Right atrium auricular region (tissue), 2 donors: ENCODE measurements at places on chromosomes 11 and 22. TPM values are rescaled to one million over a fixed set of nuclear protein-coding genes. Genes with fewer than 3 reads are reported as not detected.

DNA sequence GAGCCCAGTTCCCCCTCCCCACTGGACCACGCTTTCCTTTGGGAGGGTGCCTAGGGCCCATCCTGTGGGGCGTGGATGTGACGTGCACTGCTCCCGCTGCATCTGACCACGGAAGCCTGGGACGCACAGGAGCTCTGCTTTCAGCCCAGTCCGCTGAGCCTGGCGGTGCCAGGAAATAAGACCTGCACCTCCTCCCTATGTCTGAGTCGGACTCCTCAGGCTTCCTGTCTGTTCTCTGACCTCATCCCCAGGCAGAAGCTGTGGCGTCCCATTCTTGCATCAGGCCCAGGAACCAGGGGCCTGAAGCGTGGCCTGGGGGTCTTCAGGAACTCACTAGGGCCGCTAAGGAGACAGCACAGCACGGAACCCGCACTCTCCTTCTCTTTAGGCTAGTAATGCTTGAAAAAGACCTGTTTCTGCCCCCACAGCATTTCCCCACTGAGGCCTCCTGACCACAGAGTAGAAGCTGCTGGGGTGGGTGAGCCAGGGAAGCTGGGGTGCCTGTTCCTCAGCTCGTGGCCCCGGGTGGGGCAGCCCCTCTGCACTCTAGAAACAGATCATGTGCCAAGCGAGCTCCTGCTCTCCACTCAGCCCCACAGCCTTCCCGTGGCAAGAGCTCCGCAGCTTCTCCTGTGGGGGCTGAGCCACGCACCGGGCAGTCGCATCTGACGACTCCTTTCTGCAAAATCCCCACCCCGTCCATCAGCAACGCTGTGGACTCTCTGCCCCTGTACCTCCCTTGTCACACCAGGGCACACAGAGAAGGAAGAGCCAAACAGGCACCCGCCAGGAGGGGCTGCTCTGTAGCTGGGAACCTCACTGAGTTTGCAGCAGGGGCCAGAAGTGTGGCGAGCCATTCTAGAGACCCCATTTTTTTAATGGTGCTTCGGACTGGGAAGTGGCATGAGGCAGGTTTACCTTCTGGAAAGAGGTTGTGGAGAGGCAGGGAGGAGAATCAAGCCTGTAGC is 22.6 kb downstream of the MOV10L1 start:
- DNase-seq, result no peak

- DNase-seq, result no peak
Observed at GRCh38 chr11:16911186-16911585, 103.0 kb downstream of the PLEKHA7 start.

GRCh38 chr11:88421530-88421929 is 84.0 kb upstream of the CTSC start:
- DNase-seq, result no peak

DNA sequence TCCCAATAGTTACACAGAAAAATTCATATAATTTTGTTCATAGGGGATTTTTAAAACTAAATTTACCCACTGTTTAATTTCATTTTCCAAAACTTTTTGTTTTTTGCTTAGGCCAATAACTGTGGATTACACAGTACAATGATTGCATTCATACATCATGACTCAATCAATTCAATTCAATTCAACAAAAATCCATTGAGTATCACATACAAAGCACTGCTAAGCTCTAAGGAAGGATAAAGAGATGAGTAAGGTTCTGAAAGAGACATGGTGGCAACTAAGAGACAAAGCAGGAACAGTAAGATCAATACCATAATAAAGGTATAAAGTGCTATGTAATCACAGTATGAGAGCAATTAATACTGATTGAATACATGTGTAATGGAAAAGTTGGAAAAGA is 9.4 kb upstream of the LAYN start:
- DNase-seq, result no peak

GRCh38 chr11:76670485-76671236 is at the start of gene LRRC32:
Gene LRRC32, minus strand, starts transcription at chr11:76670747. Its CDS starts 4,793 bp downstream, at chr11:76665954.
- no peak for DNase-seq

DNA sequence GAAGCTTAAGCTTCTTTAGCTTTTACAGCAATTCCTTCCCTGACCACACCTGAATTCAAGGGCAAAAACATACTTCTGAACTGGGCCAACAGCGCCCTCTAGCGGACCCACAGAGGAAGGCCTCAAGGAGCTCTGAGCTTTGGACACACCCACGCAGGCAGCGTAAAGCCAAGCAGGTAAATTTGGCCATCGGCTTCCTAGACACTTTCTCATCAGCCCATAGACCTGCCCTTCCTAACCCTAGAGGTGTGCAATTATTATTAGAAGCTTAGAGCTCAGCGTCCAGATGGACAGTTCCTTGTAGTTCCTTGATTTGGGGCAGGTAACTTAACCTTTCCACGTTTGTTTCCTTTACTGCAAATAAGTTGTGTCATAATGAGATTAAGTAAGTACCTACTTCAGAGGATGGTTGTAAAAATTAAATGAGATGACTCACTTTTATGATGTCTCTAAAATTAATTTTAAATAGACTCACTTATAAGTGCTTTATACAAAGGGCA is 25.7 kb upstream of the HMGXB4 start:
- no peak for DNase-seq

DNA sequence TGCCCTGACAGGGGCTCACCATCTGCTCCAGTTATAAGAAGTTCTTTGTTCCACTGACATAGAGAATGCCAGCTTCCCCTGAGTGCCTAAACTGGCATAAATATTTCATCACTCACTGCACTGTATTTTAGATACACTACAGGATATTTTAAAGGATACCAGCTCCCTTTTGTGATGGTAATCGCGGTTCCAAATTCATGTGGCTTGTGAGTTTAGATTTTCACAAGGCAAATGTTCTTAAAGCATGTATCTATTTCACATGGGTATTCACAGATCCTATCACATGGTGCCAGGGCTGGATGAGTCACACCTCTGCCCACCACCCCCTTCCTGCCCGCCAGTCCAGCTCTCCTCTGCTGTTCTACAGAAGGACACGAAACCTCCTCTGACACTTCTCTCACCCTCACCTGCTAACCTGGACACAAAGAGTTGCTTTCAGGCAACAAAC is 105.5 kb downstream of the KCNC1 start:
- no peak for DNase-seq

DNA sequence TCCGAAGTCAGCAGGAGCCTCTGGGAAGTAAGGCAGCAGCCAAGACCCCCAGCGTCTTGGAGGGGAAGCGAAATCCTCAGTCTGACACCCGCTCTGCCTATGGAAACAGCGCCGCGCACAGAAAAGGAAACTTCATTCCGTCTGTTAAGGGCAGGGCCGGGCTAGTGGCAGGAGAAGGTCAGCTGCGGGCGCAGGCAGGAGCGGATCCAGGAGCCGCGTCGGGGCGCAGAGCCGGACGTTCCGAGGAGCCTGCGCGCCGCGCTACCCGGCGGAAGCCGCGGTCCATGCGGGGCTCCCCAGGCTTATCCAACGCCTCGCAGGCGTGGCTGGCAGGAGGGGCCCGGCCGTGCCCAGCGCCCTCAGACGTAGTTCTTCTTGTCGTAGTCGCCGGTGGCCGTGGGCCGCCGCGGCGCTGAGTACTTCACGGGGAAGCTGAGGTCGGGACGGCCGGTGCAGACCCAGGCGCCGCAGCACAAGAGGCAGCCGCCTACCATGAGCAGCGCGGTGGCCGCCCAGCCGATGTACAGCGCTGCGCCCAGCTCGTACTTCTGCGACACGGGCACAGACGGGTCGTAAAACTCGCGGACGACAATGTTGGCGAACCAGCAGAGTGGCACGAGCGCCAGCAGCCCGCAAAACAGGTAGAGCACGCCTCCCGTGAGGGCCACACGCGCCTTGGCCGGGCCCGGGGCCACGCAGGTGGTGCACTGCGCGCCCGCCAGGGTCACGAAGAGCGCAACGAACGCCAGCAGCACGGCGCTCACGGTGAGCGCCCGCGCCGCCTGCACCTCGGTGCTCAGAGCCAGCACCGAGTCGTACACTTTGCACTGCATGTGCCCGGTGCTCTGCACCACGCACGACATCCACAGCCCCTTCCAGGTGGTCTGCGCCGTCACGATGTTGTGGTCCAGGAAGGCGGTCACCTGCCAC is 705 bp downstream of the CLDN5 start:
- no peak for DNase-seq

DNA sequence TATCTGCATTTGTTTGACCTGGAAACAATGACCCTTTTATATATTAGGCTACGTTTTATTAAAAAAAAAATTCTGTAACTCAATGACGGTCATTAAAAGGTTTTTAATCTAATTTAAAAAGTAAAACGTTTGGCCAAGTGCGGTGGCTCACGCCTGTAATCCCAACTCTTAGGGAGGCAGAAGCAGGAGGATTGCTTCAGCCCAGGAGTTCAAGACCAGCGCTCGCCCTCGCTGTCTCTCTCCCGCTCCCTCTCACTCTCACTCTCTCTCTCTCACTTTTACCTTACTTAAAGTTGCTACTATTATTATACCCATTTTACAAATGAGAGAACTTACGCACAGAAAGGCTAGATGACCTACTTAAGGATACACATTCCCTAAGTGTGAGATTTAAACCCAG is 814 bp upstream of the NARS2 start:
- DNase-seq, result no peak

DNA sequence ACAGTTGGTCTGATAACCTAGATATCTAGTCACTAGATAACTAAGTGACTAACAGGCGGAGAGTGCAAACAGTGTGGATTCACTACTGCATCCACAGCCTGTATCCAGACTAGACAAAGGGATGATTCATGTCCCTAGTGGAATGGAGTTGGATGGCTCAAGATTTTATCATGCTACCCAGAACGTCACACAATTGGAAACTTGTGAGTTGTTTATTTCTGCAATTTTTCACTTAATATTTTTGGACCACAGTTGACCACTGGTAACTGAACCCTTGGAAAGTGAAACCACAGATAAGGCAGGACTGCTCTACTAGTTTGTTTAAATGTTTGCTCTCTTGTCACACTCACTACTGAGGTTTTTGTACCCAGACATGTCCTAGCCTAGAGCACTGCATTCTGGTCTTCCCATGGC is 76.0 kb downstream of the UBASH3B start:
- no peak for DNase-seq

GRCh38 chr11:106234794-106235193 is 157.3 kb downstream of the AASDHPPT start:
- no peak for DNase-seq

GRCh38 chr11:12402025-12402424 is 24.7 kb downstream of the PARVA start:
- DNase-seq, result no peak

DNA sequence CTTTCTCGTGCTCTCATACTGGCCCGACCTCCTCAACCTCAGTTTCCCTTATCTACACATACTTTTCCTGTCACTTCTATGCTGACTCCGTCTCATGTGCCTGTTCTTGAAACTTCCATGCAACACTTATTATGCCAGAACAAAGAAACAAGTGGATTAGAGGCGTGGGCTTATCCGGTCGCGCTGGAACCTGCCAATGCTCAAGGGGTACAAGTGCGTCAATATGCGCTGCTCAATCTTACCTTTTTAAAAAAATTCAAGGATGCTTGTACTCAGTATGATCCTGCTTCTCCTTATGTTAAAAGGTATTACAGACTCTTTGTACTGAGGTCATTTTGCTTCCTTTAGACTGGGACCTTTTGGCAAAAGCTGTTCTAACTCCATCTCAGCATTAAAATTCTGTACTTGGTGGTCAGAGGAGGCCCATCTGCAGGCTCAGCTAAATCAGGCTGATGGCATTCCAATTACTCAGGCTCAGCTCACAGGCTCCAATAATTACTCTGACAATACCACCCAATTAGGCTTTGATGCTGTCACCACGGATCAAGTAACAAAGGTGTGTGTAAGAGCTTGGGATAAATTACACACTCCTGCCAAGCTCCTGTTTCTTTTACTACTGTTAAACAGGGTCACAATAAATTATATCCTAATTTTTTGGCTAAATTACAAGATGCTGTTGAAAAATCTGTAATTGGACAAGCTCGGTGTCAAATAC is 26.3 kb upstream of the ALDH3B2 start:
- DNase-seq, result no peak

- no peak for DNase-seq
Observed at GRCh38 chr11:113188371-113188834, 126.0 kb upstream of the TTC12 start.

- DNase-seq, result no peak
Observed at GRCh38 chr22:31583861-31584485, 78.0 kb downstream of the PISD start.

DNA sequence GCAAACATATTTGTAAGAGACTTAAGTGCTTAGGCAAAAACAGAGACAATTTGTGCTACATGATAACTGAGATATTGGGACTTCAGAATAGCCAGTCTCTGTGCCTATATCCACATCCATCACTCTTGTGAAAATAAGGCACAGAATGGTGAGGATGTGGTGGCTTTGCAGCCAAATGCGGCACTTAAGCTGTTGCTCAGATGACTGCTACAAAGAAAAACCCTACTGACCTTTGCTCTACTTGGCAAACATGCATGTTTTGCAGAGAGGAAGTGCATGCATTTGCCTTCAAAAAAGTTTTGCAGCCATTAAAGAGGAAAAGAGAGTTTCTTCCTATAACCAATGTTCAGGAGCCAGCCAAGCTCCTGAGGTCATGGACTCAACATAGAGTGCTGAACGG is 675.0 kb upstream of the KIRREL3 start:
- no peak for DNase-seq

DNA sequence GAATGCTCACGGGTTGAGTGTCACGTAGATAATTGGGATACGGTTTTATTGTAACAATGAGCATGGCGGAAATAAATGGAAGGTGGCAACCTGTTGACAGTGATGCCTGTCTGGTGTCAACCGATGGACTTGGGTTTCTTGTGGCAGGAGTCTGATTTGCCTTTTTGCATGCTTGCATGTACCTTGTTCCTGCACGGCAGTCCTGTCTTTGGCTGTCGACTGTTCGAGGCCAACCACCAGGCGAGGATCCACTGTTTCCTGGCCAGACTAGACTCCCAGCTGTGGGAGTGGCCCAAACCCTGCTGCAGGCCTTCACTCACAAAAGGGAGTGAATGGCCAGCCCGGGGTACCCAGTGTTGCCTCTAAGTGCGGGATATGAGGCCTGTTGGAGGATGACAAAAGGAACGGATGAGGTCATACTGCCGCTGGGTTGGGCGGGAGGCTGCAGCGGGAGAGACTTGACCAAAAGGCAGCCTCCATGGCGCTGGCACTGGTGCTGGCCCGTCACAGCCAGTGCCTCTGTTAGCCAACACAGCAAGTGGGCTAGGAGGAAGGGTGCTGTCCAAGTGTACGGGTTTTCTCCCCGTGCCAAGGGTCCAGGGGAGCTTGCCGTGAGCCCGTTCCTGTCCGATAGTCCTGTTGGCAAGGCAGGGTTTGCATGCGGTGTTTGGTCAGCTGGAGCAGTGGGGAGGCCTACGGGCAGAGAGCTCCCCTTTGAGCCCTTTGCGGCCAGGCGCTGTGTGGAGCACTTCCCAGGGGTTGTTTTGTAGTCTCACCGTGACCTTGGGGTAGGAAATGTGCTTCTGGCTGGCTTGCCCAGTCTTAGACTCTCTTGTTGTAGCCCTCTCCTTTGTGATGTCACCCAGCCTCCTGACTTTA is 974 bp downstream of the DGCR8 start:
- DNase-seq, result no peak

The LRRC55 gene
- total RNA-seq, result not detected

The OR2D2 gene
- not detected for total RNA-seq

The NECTIN1 gene
- 4.0 TPM for total RNA-seq

The WNT7B gene
- 0.19 TPM for total RNA-seq

The SEZ6L gene
- 0.07 TPM for total RNA-seq

The DMC1 gene
- 16.3 TPM for total RNA-seq

The TPP1 gene
- 83.1 TPM for total RNA-seq
